K562 (cell line): ENCODE measurements at places on chromosomes 5 and 9.

GRCh38 chr9:120683150-120683549 is 31.1 kb downstream of the MEGF9 start:
- DNase-seq, result no peak

- no peak for DNase-seq
These were observed 525.1 kb downstream of the TAF11L14 start for GRCh38 chr5:18159331-18159730.

- DNase-seq, result no peak
These were observed 21.9 kb downstream of the SEMA4D start for GRCh38 chr9:89475891-89476440.

DNA sequence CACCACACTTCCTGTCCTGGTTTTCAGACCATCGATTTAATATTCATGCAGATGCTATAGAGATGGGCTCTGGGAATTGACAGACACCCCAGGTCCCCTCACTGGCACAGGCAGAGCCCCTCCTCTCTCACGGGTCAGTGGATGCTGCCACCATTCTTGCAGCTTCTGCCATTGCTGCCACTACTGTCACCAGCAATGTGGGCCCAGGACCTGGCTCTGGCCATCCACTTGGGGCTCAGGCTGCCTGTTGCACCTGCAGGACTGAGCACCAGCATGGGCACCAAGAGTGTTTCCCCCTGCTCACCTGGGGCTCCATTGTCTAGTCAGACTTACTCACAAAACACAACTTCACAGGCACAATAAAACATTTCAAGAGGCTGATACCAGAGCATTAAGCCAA is 479.0 kb upstream of the ZNF608 start:
- no peak for DNase-seq

GRCh38 chr9:121013911-121014310 is 36.2 kb downstream of the C5 start:
- DNase-seq, result no peak

- no peak for DNase-seq
These were observed 24.2 kb upstream of the MELK start for GRCh38 chr9:36548454-36548853.

- no peak for DNase-seq
These were observed 5.2 kb downstream of the TNFAIP8 start for GRCh38 chr5:119360905-119361593.

DNA sequence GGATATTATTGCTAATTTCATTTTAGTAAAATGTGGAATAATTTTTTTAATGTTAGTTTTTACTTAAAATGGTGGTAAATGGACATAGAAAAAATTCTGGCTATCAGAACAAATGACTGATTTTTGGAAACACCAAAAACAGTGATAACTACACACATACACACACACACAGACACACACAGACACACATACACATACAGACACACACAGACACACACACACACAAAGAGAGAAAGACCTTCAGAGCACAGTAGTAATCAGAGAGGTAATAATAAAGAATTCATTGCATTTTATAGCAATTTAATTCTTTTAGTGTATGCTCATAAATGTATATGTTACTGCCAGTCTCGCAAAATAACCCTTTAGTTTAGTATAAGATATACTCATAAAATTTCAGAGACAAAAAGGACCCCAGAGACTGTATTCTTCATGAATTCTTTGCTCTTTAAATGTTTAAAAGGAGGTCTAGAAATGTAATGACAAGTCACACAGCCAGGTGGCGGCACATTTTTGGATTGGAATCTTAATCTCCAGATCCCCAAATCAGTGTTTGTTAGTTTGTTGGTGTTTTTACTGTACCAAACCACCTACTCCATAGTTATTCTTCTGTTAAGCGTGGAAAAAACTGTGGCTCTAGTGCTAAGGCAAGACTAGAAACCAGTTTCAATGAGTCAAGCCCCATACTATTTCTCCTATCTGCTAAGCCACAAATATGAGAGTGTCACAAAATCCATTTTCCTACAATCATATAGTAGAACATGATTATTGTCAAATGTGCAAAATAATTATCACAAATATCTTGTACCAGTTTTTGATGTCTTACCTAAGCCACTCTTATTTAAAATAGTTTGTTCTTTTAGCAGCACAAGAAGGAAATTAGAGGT is 109.9 kb downstream of the EDIL3 start:
- DNase-seq, result no peak

- DNase-seq, result no peak
These were observed 1215.9 kb downstream of the EFNA5 start for GRCh38 chr5:106454651-106455415.

DNA sequence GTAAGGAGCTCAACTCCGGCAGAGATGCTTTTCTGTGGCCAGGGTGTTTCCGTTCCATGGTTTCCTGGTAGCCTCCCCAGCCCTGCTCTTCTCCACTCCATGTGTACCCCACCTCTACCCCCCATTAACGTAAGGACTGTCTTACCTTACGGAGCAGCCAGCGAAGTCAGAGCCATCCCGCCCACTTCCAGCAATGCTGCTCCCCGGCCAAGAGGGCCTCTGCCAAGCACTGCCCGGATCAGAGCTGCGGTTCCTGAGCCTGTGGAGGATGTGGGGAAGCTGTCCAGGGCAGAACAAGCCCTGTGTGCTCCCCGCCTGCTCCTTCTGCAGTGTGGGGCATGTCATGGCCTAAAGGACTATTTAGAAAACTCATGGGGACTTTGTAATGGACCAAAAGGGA is 261.2 kb downstream of the GADD45G start:
- no peak for DNase-seq

- DNase-seq, result no peak
These were observed 134.7 kb downstream of the SLC1A3 start for GRCh38 chr5:36741128-36741527.

DNA sequence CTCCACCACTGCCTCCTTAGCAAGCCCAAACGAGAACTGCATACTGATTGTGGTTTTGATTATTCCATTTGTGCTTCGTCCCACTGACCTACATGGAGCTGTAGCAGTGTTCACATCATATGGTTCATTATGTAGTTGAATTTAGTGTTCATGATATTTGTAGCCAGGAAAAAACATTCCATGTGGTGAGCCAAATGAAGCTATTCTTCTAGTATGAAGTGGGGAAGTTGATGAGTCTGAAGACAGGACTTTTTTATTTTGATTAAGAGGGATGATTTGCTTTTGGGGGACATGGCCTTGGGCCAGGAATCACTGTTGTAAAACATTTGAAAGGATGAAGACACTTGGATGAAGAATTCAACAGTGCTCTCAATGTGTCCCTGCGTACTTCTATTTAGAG is 192.9 kb upstream of the SLC27A6 start:
- DNase-seq, result no peak

- DNase-seq, result no peak
These were observed 143.2 kb downstream of the CTNND2 start for GRCh38 chr5:11760934-11761603.

DNA sequence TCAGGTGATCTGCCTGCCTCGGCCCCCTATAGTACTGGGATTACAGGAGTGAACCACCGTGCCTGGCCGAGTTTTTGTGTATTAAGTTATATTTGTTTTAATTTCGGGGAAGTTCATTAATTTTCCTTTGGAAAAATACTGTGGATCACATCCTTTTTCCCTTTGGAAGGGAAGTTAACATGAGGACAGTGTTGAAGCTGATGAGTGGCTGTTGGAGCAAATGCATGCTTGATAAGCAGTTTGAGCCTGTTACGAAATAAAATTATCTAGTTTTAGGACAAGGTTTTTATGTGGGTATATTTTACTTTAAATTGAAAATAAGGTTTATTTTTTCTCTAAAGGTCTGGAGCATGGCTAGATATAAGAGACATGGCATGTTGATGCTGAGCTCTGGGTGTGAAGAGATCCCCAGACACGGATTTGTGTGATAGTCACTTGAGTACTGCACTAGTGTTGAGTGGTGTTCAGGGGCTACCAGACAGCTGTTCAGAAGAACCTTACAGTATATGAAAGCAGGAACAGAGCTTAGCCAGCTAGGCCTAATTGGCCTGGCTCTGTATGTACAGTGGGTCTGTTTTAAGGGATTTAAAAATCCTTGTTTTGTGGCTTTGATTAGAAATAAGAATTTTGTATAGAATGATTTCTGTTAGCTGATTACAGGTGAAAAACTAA is 17.4 kb downstream of the LMNB1 start:
- no peak for DNase-seq

- DNase-seq, result no peak
These were observed 81.2 kb upstream of the CCDC112 start for GRCh38 chr5:115377468-115378217.

- DNase-seq, result no peak
These were observed 343.2 kb downstream of the DEPDC1B start for GRCh38 chr5:60356745-60357144.

DNA sequence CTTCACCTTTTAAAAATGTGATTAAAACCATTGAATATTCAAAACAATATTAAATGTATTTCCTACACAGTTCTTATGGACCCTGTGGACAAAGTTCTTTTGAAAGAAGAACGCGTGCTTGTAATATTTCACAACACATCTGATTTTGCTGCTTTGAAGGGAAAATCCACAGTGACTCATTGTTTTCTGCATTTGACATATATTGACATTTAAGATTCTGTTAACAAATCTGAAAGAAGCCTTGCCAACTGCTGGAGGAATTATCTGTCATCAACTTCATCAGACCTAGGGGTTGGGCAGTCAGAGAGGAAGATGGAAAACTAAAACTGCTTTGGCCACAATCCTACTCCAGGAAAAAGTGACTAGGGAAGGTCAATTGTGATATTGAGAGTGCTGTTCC is 56.9 kb upstream of the RASEF start:
- no peak for DNase-seq

DNA sequence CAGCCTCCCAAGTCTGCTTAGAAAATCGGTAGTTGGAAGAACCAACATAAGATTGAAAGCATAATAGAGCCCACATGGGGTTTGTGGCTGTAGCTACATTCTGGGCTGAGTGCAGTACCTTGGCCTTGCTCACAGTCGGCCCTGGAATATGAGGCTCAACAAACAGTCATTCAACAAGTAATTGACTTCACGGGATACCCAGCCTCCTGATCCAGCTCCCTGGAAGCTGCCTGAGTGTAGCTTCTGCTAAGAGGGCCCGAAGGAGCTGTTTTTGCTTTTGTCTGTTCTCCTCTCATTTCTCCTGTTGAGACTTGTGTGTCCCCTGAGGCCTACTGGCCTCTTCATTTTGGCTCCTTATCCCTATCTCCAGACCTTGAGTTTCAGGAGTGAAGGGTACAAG is 170.7 kb downstream of the HSPA4 start:
- no peak for DNase-seq

DNA sequence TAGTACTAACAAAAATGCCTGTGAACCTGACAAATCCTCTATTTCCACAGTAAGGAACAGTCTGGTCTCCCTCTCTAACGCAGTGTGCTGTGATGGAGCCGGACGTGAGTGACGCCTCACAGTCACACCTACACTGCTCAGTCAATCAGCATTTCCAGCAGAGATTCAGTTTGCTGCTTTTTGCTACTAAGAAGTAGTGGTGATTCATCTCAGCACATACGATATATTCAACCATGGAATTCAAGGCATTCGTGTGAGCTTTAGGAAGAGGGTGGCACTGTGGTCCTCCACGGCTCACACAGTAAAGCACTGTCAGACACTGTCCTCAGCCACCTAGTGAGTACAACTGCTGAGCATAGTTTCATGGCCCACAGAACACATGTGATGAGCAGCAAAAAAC is 70.9 kb downstream of the SETX start:
- no peak for DNase-seq

- DNase-seq, result no peak
These were observed 6.2 kb downstream of the OXCT1 start for GRCh38 chr5:41863871-41864486.

GRCh38 chr5:65481171-65481581 is 544 bp downstream of the ADAMTS6 start:
- DNase-seq, result no peak

- no peak for DNase-seq
These were observed 87.3 kb upstream of the ZNF618 start for GRCh38 chr9:113788616-113789330.

DNA sequence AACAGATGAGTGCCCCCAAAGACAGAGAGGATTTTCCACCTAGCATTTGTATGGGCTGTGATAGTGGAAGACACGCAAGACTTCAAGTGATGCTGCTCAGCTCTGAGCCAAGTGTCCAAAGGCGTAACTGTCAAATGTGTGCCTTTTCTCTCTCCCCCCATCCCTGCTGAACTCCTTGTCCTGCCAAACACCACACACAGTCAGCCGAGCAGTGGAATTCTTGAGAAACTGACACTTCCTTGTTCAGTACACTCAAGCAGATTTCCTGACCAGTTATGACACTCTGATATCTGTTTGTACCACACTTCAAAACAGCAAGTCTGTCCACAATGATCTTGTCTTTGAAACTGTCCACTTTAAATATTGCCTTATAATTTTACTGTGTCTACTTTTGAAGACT is 166.4 kb downstream of the PIK3R1 start:
- DNase-seq, result peak; percentile 39
